NCI-H1092 treated with DMSO at 0.1 percent for 48 hours (cell line): ENCODE measurements at places on chromosomes 6 and 20.
A peak's percentile ranks its signal among the peaks of the same experiment; 100 is the strongest.

DNA sequence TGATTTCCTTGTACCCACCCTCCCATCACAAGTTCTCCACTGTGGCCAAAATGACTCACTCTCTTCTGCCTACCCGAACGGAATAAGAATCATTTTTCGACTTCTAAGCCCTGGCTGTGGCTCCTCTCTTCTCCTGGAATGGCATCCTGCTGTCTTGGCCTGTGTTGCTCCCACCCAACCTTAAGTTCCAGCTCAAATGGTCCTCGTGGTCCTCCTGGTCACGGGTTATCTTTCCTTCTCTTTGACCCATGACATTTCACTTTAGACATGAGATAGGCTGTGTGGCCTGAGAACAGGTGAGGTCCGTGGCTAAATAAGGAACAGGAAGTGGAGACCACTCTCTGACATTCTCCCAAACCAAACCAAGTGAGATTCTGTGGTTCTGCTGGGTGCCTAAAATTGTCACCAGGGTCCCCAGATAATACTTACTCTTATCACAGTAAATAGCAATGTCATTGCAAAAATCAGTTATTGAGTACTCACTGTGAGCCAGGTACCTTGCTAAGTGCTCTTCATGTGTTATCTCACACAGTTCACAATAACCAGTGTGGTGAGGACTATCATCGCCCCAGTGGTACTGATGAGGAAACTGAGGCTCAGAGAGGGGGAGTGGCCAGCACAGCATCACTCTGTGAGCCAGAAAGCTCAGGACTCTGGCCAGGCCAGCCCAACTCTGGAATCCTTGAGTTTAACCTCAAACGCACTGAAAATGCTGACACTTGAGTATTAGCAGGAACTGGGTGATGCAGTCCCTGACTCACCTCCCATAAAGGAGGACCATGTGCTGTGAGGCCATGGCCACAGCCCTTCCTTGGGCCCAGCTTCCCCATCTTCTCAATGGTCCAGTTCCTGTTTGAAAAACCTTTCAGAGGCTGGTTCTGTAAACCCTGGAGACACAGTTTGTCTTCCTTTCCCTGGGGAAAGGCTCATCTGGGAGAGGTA is 74.8 kb upstream of the SIRPA start:
- no peak for DNase-seq

DNA sequence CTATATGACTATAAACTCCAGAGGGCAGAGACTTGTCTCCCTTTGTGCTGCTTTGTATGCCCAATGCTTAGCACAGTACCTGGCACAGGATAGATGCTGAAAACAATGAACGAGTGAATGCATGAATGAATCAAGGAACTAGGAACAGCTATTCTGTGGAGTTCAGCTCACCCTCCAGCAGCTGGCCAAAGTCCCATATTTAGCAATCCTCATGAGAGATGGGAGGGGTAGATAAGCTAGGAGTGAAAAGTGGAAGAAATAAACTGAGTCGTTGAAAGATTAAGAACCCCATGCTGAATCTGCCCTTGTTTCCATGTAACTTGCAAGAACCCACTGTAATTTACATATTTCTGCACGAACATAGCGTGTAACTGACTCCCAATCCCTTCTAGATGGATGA is 106.5 kb downstream of the MAFB start:
- DNase-seq: no peak

GRCh38 chr20:24638591-24639548 is 169.4 kb downstream of the SYNDIG1 start:
- no peak for DNase-seq

DNA sequence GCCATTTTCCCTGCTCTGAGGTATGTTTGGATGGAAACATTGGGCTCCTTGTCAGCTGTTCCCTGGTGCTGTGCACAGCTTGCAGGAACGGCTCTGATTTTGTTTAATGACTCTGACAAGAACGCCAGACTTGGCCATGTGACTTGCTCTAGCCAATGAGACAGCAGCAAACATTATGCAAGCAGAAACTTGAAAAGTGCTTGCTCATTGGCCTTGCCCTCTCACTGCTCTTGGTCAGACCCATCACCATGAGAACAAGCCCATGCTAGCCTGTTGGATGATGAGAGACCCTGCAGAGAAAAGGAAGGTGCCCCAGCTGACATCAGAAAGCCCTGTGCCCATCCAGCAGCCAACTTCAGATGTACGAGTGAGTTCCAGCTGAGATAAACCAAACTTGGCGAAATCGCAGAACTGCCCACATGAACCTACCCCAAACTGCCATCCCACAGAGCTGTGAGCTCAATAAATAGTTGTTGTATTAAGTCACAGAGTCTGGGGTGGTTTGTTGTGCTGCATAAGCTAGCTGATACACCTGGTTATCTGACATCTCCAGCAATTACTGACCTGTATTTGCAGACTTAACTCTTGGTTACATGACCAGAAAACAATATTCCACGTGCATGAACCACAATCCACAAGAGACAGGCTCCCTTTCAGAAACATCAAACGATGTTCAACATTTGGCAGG is 96.9 kb downstream of the JPH2 start:
- no peak for DNase-seq

DNA sequence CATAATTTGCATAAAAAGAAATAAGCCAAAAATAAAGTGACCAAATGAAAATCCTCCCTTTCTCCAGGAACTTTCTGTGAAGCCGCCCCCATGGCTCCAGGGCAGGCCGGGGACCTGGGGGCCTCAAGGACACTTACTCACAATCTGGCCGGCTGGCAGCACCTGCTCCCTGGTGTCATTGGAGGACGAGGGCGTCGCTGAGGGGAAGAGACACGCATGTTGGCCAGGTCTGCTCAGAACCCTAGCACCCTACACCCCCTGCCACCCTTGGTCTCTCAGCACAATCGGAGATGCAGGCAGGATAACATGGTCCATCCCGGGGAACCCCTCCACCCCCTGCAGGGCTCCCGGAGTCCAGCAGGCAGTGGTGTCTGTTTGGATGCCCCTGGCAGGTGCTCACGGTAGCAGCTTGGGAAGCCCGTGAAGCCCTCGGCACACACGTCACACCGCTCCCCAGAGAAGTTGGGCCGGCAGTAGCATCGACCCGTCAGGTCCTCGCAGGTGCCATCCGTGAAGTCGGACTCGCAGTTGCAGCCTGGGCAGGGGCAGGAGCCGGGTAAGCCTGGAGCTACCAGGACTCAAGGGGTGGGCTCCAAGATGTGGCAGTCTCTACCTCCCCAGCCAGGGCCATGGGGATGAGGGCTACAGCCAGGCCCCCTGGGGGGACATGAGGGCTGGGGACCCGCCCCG is 21.3 kb downstream of the LAMA5 start:
- no peak for DNase-seq

- DNase-seq: peak; percentile 97
Measured at GRCh38 chr20:44747166-44748004, 1.7 kb downstream of the KCNK15 start.

GRCh38 chr20:48635791-48636267 is 192.0 kb downstream of the PREX1 start:
- peak; percentile 52 for DNase-seq

- no peak for DNase-seq
Measured at GRCh38 chr20:58081846-58082245, 146.6 kb downstream of the ANKRD60 start.

DNA sequence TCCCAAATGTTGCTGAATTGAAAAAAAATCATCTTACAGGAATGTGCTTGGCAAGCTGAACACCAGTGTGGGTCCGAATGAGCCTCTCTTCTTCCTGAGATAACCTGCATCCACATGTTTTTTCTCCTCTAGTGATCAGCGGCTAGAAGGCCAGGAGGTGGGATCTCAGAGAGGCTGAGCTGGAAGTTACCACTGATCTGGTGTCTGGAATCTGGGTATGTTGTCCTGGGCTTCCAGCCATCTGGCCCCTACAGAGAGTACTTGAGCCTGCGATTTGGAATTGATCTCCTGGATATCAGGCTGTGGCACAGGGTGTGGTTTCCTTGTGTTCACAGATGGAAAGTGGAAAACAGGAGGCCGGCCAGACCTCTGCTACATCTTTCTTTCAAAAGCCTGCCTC is 35.9 kb downstream of the SULF2 start:
- peak; percentile 53 for DNase-seq

GRCh38 chr20:7231303-7231702 is 463.8 kb downstream of the BMP2 start:
- no peak for DNase-seq

DNA sequence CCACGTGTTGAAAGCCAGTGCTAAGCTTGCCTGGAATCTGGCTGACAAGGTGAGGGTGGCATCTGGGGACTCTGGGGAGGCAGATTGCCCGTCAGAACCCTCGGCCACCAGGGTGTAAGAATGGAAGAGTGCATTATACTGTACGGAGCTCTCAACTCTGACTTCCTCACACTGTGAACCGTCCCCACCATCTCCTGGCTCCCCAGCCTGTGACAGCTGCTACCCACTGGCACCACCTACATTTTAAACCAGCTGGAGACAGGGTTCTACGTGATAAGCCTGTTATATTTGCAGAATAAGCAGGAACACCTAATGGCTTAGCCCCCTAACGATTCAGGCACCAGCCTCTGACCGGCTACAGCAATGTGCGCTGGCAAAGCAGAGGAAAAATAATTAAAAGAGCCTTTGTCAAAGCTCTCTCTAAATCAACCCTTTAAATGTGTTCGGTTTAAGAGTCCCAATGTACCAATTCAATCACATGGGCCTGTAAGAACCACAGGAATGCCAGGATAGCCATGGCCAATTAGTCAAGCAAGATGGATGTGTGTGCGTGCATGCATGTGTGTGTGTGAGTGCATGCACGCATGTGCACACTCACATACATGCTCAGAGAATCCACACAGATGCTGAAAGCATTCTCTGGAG is 89.1 kb upstream of the TAB2 start:
- DNase-seq: peak; percentile 15

GRCh38 chr6:162721404-162721687 is 6.2 kb downstream of the PRKN start:
- DNase-seq: no peak

DNA sequence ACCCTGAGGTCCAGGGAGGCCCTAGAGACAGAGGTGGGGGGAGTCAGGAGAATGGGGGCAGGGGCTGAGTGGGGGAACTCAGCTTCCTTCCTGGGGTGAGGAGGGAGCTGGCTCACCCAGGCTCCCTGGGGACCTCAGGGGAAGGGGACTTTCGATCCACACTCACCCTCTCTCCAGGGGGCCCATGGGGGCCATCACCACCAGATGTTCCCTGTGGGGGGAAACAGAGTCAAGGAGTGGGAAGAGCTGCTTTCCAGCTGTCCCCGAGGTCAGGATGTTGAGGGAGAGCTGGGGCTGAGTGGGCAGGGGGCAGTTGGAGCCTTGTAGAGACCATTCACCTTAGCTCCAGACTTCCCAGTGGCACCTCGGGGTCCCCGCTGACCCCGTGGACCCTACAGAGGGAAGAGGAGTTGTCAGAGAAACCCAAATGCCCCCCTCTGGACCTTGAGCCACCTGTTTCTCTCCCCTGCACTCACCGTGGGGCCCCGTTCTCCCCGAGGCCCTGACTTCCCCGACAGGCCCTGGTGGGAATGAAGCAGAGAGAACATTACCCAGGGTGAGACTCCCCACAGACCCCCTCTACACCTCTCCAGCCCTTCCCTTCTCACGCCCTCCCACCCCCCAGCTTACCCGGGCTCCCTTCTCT is 18.6 kb downstream of the COL11A2 start:
- no peak for DNase-seq

DNA sequence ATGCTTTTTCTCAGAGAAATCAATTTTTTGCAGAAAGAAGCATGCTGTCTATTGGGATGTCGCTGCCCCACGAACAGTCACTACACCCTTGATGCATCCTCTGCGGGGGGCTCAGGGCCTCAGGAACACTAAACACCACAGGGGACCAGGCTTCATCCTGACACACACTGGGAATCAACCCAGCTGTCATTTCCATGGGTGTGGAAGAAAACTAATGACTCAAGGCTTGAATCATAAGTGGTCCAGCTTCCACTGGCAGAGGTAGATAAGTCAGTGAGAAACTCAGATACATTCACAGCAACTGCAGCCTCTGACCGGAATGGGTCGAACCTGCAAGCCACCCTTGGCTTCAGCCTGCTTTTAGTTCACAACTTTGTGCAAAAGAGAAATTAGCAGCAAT is 81.3 kb upstream of the SPTLC3 start:
- no peak for DNase-seq

GRCh38 chr6:4155848-4156466 is 20.6 kb upstream of the ECI2 start:
- DNase-seq: peak; percentile 45

GRCh38 chr6:142637624-142638351 is 307.2 kb downstream of the HIVEP2 start:
- no peak for DNase-seq

- DNase-seq: no peak
Measured at GRCh38 chr6:110509617-110510241, 33.3 kb upstream of the SLC22A16 start.

DNA sequence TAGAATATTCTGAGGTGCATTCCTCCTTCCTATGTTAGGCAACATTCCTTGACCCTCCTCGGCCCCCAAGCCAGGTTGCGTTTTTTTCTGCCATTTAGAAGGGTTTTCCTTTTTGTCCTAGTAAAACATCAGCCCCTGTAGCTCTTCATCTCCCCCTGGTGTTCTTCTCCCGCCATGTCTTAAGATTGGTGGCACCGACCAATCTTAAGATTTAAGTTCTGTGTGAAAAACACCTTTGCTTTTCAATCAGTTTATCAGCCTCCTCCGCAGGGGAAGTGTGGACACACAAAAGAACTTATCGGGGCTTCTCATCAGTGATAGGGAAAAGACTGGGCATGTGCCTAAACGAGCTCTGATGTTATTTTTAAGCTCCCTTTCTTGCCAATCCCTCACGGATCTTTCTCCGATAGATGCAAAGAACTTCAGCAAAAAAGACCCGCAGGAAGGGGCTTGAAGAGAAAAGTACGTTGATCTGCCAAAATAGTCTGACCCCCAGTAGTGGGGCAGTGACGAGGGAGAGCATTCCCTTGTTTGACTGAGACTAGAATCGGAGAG is 719 bp upstream of the EDN1 start:
- DNase-seq: no peak

DNA sequence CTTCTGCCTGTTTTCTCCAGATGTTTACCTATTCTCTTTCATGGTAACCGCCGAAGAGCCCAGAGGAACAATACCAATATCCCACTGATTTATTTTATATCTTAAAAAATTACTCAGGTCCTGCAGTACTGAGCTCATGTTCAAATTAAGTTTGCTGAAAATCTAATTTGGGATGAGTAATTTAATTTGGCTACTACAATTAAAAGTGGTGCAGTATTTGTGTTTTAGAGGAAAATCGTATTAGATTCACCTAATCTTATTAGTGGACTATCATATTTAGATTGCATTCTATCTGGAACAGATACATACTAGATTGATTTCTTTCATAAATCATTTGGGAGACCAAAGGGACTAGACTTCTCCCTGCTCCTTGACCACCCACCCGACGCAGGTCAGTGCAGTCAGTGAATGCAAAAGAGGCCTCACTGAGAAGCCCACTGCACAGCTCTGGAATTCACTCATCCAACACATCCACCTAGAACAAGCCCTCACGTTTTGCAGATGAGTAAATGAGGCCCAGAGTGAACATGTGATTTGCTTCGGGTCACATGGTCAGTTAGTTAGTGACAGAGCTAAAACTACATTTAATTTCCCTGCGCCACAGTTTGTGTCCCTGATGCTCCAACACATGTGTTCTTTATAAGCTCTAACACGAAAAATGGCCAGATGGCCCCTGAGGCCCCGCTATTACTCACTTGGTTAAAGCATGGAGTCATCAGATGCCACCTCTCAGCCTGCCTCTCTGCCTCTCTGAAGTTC is 101.8 kb downstream of the TRERF1 start:
- no peak for DNase-seq

GRCh38 chr6:119285908-119286625 is 63.5 kb downstream of the MAN1A1 start:
- DNase-seq: no peak
